ENCODE measurements at places on chromosomes 1 and 21.
A peak's percentile ranks its signal among the peaks of the same experiment; 100 is the strongest.

DNA sequence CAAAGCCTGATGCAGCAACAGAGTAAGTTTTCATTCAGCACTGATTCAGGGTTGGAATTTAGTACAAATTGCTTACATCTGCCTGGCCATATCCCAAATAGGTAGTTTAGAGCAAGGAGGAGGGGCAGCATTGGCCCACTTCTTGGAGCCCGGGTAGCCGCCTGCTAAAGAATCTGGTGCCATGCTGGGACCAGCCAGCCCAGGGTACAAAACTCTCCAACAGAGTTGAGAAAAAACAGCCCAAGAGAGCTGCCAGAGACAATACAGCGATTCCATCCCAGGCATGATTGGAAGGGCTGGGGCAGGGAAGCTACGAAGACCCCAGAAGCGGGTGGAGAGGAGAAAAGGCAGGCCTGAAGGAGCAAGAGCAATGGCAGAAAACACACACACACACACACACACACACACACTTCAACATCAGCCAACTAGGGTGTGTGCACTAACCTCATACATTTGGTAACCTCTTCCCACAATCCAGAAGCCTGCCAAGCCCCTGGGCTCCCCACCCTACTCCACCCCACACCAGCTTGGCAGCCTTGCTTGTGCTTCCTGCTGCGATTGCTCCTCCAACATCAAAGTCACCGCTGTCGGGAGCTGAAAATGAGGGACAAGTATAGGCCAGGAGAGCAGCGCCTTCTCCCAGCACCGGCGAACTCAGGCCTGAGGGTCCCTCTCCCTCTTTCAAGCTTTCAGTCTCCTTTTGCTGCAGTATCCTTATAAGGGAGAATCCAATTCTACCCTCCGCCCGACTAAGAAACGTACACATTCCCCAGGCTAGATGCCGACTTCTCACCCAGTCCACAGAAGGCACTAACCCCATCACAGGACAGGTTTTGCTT, 1.2 kb downstream of the PIK3C2B start:
- peak; percentile 88 for DNase-seq

DNA sequence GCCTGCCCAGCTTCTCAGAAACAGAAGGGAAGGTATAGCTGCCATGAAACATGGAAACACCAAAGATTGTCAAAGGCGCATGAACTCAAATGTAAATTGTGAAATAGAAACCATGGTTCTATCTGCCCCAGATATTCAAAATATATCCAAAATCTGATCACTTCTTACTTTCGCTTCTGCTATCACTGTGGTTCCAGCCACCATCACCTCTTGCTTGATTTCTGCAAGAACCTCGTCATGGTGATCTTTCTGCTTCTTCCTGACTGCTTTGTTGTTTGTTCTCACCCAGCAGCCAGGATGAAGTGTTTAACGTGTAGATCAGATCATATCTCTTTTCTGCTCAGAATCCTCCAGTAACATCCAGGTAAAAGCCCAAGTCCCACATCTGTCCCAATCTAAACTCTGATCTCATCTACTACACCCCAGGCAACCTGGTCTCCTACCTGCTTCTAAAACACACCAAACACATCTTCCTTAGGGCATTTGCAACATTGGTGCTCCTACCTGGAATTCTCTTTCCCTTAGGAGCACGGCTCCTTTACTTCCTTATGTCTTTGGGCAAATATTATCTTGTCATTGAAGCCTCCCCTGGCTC, 10.5 kb upstream of the LMO4 start:
- DNase-seq: no peak

DNA sequence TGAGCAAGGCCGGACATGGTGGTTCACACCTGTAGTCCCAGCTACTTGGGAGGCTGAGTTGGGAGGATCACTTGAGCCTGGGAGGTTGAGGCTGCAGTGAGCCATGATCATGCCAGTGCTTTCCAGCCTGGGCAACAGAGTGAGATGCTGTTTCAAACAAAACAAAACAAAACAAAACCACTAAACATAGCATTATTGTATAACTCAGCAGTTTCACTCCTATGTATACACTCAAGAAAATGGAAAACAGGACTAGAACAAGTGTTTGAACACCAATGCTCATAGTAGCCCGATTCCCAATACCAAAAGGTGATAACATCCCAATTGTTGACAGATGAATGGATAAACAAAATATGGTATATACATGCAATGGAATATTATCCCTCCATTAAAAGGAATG, 1.3 kb upstream of the SPATA21 start:
- no peak for DNase-seq

DNA sequence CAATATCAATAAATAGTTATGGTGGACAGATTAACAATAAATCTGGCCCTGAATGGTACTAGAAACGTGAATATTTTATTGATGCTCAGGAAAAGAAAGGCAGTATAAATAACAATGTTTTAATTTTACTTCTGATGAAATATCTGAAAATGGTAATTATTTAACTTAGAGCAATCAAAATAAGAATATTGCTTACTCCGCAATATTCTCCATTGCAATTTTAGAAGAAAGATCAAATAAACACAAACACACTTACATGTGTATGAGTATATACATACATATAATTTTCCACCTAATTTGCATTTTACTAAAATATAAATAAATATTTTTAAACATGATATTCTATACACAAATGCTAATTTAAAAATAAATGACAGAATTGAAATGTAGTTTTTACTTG, 1130.5 kb downstream of the NCAM2 start:
- DNase-seq: no peak

DNA sequence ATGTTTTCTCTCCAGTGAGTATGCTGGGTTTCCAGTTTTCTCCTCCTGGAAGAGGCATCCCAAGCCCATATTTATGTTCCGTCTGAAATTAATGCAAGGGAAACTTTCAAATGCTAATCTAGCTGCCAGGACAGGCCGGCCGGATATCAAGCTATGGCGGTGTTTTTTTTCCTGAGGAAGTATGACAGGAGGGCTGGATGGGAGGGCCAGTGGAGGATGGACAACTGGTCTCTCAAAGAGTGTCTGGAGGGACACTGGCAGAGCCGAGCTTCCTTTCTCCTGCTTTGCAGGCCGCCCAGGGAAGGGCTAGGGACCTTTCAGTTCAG, 212.7 kb downstream of the TRABD2B start:
- DNase-seq: no peak

DNA sequence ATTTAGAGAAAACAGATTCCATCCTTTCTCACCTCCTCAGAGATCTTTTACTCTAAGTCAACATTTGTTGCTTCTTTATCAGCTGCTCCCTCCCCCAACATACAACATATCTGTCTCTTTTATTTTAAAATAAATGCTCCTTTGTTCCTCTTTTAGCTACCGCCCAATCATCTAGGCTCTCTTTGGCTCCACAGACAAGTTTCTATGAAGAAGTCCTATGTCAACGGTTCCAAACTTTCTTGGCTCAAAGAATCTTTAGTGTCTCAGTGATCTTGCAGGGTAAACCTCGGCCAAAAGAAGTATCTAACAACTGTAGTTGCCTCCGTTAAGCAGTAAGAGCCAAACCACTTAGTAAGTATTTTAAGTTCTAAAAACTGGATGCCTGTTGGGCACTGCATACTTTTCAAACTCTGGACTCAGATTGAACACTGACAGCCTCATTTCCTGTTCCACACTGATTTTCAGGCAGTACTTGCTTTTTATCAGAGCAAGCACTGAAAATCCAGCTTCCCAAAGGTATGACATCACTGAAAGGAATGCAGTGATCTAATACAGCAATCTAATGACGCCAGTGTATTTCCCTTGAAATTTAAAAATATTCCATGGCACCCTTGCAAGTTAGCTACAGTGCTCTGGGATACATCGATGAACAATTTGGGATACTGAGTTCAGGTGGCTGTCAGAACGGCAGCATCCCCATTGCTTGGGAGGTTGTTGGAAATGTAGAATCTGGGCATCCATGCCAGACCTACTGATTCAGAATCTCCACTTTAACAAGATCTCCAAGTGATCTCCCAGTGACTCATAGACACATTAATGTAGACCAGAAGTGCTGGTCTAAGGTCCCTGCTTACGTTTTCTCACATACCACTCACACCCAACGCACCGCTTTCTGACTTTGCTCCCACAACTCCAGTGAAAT, 26.8 kb downstream of the EGLN1 start:
- no peak for DNase-seq

DNA sequence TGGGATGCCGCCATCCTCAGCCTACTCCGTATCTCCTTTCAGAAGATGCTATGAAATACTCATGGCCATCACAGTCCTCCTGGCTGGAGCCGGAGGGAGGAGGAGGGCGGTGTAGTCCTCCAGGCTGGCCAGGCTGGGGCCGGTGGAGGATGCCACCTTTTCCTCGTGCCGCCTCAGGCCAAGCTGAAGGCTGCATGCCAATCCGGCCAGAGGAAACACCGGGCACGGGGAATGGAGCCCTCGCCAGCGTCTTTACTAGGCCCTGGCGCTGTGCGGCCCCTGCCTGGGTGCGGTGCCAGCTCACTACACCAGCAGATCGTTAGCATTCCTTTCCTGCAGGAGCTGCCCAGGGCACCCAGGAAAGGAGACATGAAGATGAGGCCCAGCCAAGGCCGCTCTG, 70.1 kb downstream of the CASZ1 start:
- no peak for DNase-seq

DNA sequence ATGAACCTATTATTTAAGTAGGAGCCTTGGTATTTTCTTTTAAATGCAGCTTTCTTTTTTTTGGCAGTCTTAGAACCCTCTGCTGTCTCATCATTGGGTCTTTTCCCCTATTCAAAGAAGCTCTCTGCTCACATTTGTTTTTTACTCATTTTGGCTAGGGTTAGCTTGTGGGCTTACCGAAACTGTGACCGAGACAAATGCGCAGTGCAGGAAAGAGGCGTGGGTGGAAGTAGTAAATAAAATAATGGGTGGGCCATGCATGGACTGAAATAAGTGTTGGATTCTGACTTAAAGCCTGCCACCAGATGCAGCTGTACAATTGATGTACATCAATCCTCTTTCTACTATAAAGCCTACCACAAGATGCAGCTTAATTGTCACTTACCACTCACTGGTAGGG, 14.7 kb downstream of the XPR1 start:
- no peak for DNase-seq

DNA sequence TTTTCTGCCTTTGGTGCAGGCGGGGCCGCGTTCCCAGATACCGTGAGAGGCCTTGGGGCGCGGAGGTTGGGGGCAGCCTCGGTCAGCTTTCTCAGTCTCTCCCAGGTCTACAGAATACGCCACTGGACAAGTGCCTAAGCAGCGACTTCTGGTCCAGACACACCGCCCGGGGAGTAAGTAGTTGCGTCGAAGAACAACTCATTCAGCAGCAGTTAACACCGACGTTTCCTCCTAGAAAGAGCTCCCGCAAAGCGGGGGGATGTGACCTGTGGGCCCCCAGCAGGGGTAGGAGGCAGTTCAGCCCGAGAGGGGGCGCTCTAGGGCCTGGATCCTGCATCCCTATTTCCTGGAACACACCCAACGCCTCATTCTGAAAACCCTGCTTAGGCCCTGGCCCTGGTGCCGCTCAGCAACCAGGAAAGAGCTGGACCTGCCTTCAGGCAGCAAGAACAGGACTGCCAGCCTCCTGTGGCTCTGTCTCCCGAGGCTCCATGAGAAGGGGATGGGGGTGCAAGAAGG, 6.5 kb upstream of the BARHL2 start:
- DNase-seq: no peak

DNA sequence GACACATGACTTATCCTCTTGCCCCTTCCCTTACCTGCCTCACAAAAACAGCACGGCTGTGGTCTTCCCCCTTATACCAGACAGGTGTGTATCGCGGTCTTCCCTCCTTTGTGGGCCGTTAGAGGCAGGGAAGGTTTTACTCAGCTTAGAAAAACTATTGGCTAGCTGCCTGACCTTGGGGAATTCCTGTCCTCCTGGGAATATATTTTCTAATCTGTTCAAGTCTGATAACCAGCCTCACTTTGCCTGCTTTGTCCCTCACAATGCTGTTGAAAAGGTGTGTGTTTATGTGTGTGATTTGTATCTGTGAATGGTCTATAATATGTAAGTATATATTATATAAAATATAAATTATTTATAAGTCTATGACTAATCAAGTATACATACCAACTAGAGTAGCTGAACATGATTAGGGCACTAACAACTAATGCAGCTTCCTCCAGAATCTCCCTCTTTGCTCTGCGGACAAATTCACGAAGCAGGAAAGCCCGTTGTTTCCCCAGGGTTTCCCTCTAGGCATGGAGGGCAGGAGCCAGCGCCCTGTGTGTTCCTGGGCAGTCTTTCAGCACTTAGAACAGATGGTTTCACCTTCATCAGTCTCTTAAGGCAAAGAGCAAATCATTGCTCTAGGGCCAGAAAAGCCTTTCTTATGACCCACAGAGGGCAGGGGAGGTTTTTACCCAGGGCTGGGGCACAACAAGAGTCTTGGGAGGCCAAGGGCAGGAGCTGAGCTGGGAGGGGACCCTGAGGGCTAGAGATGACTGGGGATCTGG, 25.6 kb downstream of the SLC26A9 start:
- no peak for DNase-seq

DNA sequence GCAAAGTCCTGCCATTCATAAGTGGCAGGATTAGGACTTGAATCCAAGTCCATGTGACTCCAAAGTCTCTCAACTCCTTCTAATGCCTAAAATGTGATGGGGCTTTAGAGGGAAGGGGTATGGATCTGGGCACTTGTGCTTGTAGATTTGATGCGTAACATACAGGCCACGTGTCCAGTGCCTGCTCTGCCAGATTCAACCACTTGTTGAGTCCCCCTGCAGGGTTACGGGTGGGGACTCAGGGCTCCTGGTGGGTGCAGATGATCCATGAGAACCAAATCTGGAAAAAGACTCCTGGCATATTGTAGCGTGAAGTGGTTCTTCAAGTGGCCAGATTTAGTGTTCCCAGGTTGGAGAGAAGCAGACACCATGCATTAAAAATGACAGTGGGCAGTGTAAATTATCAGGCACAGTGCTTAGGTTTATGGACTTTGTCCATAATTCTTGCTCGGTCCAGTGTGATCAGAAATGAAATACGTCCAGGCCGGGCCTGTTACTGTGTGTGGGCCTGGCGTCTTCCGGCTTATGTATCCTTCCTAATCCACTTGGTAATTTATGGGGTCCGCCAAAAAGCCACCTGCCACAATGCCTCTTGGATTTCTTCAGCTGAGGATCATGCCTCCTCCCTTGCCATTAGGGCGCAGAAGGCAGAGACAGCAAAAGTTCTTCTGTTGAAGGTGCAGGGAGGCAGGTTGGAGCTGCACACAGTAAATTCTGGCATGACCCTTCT, 51.2 kb upstream of the LRP8 start:
- no peak for DNase-seq

GRCh38 chr1:92408825-92409224, 77.9 kb downstream of the GFI1 start:
- no peak for DNase-seq

DNA sequence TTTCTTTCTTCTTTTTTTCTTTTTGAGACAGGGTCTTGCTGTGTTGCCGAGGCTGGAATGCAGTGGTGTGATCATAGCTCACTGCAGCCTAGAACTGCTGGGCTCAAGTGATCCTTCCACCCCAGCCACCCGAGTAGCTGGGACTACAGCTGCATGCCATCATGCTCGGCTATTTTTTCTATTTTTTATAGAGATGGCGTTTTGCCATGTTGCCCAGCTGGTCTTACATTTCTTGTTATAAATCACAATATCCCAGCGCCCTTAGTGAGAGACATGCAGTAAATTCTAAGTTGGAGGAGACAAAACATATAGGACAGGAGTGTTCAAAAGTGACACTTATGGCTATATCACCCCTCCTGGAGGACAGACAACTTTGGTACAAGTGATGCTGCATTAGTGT, 31.3 kb upstream of the ACTN2 start:
- no peak for DNase-seq
